ENCODE measurements at places on chromosomes 12 and 14.

- no peak for DNase-seq
Observed at GRCh38 chr12:59651229-59651920, 55.5 kb downstream of the SLC16A7 start.

GRCh38 chr12:60465060-60465459 lies 869.2 kb downstream of the SLC16A7 start:
- DNase-seq, result no peak

GRCh38 chr14:58428118-58428683 lies 682 bp downstream of the KIAA0586 start:
- no peak for DNase-seq

DNA sequence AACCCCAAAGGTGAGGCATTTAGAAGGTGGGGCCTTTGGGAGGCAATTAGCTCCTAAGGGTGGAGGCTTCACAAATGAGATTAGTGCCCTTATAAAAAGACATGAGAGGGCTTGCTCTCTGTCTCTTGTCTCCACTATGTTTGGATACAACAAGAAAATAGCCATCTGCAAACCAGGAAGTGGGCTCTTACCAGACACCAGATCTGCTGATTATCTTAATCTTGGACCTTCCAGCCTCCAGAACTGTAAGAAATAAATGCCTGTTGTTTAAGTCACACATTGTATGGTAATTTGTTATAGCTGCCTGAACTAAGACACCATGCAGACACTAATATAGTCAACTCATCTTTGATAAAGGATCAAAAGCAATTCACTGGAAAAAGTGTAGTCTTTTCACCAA lies 34.4 kb downstream of the TMEM116 start:
- DNase-seq, result no peak

DNA sequence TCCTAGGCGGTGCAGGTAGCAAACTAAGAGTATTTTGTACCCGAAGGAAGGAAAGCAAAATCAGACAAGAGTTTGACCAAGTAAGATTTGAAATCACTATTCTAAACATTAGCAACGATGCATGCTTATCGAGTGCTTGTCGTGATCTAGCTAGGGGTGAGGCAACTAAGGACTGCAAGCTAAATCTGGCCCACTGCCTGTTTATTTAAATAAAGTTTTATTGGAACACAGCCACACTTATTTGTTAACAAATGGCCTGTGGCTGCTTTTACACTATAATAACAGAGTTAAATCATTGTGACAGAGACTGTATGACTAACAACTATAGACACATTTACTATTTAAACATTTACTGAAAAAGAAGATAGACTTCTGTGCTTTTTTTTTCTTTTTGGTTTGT lies 983.6 kb downstream of the VRK1 start:
- DNase-seq, result no peak

DNA sequence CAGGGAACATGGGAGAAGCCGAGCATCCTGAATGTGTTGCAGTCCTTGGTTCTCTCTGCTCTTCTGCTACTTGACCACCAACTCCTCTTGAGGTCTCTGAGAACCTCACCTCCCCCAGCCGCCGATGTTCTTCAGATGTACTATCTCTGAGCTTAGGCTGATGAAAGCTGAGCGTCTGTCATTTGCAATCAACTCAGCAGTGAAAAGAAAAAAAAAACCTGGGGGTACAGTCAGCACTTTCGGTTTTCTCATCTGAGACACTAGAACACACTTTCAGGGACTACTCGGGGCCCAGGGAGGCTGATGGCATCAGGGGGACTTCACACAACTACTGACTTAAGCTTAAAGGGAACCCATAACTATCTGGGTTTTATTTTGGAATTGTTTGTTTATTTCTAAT lies 9.6 kb upstream of the FLVCR2 start:
- DNase-seq, result no peak

DNA sequence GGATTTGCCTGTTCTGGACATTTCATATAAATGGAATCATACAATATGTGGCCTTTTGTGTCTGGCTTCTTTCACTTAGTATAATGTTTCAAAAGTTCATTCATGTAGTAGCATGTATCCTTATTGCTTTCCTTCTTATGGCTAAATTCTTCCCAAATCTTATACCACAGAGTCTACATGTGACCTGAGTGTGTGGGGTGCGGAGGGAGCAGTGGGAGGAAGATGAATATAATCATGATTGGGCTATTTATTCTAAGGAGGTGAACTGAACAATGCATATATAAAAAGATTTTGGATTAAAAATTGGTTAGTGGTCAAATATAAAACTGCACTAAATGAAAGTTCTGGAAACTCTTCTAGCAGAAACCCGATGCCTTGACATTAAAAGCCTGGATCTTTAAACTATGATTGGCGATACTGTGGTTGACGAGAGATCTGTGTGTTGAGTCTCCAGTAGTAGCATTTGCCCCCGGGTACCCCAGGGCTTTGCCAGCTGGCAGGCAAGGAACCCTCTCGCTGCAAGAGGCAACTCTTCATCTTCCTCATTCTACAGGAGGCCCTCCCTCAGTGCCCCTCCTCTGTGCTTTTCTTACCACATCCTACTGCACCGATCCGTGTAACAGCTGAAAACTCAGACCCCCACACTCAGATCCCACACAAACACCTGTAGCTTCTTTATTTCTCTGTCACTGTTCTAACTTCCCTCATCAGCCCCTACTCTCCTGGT lies 2.6 kb downstream of the CYP46A1 start:
- DNase-seq, result no peak

DNA sequence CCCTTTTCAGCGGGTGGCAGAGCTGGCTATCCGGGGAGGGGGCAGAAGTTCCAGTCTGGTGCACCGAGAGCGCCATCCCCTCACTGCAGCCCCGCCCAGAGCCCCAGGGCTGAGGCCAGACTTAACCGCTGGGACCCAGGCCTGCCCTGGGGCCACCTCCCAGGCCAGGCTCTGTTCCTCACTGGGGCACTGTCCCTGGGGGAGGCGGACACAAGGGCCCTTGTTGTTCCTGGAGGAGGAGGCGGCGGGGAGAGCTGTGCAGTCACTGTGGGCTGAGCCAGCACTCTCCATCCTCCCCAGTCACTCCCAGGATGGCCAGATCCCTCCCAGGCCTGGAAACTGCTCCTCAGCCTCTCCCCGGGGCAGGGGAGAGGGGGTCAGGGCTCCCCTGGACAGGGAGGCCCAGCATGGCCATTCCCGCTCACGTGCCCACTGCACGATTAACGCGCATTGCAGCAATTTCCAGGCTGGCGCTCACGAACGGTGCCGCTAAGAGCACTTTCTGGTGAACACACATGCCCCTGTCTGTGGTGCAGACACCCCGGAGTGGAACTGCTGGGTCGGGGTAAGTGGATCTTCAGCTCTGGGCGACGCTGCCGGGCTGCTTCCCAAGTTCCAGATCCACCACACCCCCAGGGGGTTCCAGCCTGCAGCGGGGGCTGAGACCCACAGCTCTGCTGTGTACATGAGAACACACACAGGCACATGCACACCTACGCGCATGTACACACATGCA lies 89.8 kb upstream of the SFSWAP start:
- no peak for DNase-seq

All from D721Med (cell line).